Hepatocyte (in vitro differentiated cells): ENCODE measurements at places on chromosomes 16 and 17. TPM values are rescaled to one million over a fixed set of nuclear protein-coding genes. Genes with fewer than 3 reads are reported as not detected.
A peak's percentile ranks its signal among the peaks of the same experiment; 100 is the strongest.

GRCh38 chr17:17702449-17703139 lies 21.3 kb downstream of the RAI1 start:
- no peaks in the 10 kb centered on the region for H3K36me3 ChIP-seq
- H3K27ac ChIP-seq, result no peak overlapping the region
- no peaks in the 10 kb centered on the region for H3K27me3 ChIP-seq
- no peak overlapping the region for H3K4me3 ChIP-seq
- H3K4me1 ChIP-seq, result peaks cover 59% of the 10 kb centered on the region

DNA sequence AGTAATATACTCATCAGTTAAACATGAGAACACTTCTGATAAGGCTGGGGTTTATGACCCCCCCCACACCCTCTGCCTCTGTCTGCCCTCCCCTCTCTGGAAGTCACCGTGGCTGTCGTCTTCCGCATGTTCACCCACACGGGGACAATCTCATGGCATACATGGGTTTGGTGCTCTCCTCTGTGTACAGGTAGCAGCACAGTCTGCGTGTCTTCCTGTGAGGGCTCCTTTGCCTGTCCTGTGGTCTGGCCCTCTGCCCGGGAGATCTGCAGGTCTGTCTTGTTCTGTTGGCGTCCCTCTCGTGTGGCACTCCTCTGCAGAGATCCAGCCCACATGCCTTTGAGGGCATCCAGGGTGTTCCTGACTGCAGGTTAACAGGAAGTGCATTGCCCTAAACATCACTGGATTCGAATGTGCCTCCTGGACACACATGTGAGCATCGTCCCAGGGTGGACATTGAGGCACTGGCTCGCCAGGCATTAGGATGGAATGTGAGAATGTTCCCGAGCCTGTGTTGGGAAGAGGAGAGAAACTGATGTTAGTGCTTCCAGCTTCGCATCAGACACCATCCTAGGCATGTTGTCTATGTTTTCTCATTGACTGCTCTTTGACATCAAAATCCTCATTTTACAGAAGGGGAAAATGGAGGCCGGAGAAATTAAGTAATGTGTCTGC lies 54.5 kb downstream of the NKD1 start:
- peak overlapping the region; percentile 87 for H3K27ac ChIP-seq
- no peaks in the 10 kb centered on the region for H3K27me3 ChIP-seq
- DNase-seq, result no peak

DNA sequence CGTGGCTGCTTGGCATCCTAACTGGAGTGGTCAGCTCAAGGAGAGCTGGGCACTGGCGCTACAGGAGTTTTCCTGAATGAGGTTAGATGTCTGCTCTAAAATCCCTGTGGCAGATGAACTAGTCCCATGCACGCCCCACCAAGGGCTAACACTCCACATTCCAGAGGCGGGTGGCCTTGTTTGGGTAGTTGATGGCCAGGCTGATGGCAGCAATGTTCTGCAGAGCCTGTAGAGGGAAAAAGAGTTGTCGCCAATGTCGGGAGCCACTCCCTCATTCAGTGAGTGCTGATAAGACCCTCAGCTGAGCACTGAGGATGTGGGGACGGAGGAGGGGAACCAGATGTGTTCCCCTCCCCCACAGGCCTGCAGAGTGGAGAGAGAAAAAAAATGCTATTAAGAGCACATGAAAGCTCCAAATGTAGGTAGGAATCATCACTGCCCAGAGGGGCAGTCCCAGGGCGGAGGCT lies 42.5 kb upstream of the ATP2A3 start:
- H3K27ac ChIP-seq, result peak overlapping the region; percentile 40
- no peaks in the 10 kb centered on the region for H3K36me3 ChIP-seq
- peaks cover 15% of the 10 kb centered on the region for H3K4me1 ChIP-seq
- peak; percentile 46 for DNase-seq
- no peak overlapping the region for H3K4me3 ChIP-seq

Gene SMARCD2
- 55.5 and 65.7 TPM in 2 replicates for total RNA-seq

DNA sequence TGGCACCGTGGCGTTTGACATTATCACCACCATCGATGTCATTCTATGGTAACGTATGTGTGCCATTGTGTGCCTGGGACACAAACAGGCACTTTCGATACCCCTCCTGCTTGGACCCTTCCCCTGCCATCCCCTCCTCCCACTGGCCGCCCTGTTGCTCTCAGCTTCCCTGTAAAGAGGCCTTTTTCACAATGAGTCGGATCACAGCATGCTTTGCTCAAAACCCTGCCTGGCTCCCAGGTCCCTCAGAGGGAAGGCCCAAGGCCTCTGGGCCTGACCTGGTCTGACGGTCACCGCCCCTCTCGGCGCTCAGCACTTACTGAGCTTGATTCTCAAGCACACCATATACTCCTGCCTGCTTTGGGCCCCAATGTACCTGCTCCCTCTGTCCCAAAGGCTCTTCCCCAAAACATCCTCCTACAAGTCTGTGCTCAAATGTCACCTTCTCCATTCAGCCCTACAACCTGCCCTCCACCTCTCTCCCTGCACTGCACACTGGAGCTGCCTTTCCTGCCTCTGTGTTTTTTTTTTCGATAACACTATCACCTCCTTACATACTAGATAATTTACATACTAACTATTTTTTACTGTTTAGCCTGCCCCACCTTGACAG lies 303.8 kb downstream of the SOX9 start:
- DNase-seq, result no peak
- no peak overlapping the region for H3K27ac ChIP-seq
- H3K27me3 ChIP-seq, result no peaks in the 10 kb centered on the region

Gene CES1
- total RNA-seq, result 0.20 and 1.7 TPM in 2 replicates

DNA sequence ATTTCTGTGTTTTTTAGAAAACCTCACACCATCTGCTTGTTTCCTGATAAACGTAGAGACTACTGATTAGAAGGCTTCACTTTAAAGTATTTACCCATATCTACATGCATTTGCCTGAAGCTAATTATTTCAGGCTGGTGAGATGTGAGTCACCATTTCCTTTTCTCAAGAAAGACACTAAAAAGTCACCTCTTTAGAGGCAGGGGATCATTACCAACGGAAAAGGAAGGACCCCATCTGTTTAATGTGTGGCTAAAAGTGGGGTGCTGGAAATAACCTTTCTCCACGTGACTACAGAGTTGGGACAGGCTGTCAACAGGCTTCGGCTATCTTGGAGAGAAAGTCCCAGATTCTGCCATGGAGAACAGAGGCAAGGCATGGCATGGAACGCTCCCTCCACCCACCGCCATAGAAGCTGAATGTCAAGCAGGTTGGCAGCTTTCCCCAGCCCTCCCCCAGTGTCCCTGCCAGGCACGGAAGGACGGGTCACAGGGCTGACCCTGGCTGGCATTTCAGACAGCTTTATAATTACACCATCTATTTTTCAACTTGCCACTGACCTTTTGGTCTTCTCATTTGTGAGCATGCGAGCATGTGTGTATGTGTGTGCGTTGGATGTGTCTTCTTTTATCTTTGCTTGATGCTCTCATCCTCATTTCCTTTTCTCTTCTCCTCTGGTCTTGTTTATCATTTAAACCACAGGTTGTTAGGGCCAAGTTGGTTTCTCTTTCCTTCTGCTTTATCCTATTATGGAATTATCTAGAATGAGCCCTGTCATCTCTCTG lies 157.0 kb downstream of the CPPED1 start:
- no peak for DNase-seq
- H3K27ac ChIP-seq, result no peak overlapping the region
- no peaks in the 10 kb centered on the region for H3K36me3 ChIP-seq
- H3K27me3 ChIP-seq, result no peaks in the 10 kb centered on the region
- no peak overlapping the region for H3K4me3 ChIP-seq
